GM12892 (cell line): ENCODE measurements at places on chromosomes 13 and 19.

GRCh38 chr13:89372193-89372592 lies 1701.0 kb downstream of the SLITRK5 start:
- DNase-seq = no peak

DNA sequence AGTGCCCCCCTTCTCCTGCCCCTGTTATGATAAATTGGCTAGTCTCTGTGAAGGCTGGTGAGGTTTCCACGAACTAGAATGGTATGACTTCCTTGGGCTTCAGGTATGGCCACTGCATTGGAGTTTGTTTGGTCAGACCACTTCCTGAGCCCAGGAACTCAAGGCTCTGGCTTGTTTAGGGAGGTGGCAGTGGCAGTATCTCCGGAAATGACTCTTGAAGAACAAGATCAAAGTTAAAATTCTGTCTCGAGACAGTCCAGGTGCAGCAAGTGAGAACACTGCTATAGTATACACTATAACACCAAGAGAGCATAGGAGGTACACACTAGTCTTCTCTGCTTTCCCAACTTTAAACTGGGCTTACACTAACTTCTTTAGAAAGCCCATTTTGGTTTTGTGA lies 309.1 kb downstream of the KLF12 start:
- no peak for DNase-seq

DNA sequence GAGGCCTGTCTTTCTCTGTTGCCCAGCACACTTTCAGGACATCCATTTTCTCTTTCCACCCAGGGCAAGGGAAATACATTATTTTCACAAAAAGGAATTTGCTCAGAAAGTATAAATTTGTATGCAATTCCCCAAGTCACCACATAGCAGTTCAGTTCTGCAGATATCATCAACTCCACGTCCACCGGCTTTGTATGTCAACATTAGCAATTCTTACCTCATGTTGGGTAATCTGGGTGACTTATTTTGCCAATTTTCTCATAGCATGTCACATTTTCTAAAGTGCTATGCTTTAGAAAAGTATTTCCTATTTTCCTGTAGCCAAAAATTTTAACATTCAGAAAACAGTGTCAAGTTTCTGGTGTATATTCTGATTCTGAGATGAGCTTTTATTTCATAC lies 501.8 kb downstream of the EFNB2 start:
- DNase-seq = no peak

DNA sequence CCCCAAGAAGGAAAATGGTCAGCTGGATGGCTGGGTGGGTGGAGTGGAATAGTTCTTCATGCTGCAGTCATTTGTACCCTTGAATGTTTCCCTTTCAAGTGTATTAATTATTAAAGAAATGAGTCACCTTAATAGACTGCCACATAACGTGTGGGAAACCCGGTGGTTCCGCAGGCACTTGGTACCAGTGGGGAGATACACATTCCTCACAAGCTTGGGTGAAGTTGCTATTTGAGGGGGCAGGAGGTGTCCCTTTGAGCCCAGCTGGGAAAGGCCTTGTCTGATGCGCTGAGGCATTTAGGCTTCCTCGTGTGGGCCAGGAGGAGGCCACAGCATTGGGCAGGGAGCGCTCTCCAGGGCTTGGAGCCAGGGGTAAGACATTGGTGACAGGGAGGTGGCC lies 57.7 kb downstream of the ATP8A2 start:
- no peak for DNase-seq

DNA sequence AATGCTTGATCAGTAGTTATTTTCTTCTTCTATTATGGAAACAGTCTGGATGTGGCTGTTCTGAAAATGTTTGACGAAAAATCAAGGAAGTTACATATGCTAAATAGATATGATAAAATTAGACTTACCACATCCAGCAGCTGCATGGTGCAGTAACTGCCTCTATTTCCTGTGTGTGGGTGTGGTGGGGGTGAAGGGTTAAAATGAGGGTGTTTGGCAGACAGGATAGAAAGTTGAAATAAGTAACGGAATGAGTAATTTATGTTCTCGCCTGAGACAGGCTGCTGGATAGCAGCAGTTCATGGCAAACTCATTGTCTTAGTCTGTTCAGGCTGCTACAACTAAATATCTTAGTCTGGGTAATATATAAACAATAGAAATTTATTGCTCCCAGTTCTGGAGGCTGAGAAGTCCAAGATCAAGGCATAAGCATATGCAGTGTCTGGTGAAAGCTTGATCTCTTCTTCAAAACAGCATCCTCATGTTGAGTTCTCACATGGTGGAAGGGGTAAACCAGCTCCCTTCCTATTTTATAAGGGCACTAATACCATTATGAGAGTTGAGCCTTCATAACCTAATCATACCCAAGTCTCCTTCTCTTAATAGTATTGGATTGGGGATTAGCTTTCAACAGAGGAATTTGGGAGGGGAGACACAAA lies 1248.9 kb downstream of the SLITRK5 start:
- no peak for DNase-seq

GRCh38 chr13:28489524-28489931 lies 5.4 kb downstream of the FLT1 start:
- DNase-seq = no peak

DNA sequence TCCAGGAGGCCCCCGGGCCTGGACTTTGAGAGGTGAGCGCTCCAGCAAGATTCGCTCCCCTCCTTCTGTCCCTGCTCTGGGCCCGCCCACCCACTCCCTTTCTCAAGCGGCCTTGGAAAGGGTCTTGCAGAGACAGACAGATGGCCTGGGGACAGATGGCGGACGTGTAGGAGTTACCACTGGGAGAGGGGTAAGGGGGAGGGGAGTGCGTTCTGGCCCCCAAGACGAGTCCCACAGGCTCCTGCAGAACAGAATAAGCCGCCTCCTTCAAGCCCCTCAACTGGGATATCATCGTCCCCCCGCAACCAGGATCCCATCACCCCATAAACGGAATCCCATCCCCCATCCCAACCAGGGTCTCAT lies 3.6 kb upstream of the TNFAIP8L1 start:
- no peak for DNase-seq

GRCh38 chr13:52128714-52129700 lies at the start of gene NEK5:
Gene NEK5 (minus strand): TSS chr13:52129073. CDS start chr13:52127482, 1,591 bp downstream.
- peak; percentile 52 for DNase-seq

- no peak for DNase-seq
Observed at GRCh38 chr19:8214802-8215201, 5.6 kb downstream of the CERS4 start.

- no peak for DNase-seq
Observed at GRCh38 chr19:38036707-38037611, 130.0 kb downstream of the SIPA1L3 start.

DNA sequence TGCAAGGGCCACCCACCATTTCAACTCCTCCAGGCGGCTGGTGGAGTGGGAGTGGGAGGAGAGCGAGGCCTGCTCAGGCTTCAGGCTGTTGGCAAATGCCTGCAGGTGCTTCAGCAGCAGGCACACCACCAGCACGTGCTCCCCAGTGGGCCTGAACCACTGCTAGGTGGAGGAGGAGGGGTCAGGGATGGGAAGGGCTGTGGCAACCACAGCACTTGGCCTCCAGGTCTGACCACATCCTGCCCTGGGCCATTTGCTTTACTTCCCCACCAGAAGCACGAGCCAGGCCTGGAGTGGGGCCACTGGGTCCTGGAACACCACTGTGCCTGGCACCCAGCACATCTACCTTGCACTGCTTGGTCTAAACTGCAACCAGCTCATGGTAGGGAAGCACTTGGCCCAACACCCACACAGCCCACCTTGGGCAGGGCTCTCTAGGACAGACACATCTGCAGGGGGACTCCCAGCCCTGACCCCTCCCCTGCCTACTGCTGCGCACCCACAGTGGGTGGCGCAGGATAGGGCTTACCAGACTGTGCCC lies 26.2 kb downstream of the TUBA3C start:
- no peak for DNase-seq

DNA sequence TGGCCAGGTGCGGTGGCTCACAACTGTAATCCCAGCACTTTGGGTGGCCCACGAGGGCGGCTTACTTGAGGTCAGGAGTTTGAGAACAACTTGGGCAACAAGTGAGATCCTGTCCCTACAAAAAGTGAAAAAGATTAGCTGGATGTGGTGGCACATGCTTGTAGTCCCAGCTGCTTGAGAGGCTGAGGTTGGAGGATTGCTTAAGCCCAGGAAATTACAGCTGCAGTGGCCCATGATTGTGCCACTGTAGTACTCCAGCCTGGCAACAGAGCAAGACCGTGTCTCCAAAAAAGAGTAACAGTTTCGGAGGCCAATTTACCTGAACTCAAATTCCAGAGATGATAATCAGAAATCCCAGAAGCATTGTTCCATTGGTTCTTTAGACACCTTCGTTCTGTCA lies 4.4 kb downstream of the ZNF473 start:
- no peak for DNase-seq

DNA sequence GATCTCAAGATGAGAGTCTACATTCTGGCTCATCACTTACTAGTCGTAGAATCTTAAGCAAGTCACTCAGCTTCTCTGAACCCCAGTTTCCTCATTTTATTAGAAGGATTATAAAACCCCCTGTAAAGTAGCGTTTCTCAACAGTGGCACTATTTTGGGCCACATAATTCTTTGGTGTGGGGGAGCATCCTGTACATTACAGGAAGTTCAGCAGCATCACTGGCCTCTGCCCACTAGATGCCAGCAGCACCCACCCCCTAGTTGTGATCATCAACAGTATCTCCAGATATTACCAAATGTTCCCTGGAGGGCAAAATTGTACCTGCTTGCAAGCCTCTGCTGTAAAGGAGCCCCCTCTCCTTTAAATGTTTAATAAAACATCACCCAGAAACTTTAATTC lies 22.6 kb downstream of the STARD13 start:
- no peak for DNase-seq

DNA sequence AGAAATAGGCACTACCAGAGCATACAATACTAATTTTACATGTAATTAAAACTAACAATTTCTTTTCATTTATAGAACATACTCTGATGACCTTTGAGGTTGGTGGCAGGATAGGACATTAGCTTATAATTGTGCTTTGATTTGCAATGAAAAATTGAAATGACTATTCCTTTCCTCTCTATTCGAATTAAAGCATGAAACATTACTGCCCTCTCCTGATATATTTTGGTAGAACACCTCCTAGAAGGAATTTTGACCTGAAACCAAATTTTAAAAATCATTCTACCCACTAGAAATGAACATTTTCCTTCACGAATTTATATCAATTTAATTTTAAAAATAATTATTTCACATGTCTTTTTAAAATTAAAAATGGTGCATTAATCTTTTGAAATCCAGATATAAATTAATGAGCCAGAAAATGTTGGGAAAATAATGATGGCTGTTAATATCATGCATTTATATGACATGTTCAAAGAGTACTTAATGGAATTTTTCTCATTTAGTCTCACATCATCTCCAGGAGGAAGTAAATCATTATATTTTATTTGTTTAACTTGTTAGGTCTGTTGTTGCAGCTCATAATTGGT lies 556.3 kb upstream of the ARGLU1 start:
- DNase-seq = no peak

DNA sequence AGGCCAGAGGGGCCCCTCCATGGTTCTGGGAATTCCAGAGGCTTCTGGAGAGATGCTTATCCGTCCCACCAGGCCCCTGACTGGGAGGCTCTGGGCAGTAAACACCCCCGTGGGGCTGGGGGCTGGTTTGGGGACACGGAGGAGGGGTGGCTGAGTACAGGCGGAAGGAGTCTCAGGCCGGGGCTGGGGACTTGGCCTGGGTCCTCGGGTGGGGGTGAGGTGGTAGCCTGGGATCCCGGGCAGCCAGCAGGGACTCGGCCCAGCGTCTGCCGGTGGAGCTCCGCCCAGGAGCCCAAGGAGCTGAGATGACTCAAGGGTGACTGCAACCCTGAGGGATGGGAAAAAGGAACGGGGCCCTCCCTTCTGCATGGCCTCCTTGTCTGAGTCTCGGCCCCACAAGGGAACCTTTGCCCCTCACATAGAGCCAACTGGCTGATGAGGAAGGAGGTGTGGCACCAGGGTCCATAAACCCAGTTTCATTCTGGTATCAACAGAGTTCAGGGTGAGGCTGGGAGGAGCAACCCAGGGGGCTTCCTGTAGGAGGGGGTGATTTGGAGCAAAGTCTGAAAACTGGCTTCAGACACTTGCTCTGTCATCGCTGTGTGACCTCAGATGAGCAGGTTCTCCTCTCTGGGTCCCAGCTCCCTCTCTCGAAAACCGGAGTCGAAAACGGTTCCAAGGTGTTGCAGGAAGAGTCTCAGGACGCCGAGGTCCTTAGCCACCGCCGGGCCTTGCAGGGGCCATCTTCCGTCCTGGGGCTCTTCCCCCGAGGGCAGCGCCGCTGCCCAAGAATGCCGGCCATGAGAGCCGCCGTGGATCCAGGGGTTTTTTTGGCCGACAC lies 809 bp downstream of the MISP start:
- no peak for DNase-seq

DNA sequence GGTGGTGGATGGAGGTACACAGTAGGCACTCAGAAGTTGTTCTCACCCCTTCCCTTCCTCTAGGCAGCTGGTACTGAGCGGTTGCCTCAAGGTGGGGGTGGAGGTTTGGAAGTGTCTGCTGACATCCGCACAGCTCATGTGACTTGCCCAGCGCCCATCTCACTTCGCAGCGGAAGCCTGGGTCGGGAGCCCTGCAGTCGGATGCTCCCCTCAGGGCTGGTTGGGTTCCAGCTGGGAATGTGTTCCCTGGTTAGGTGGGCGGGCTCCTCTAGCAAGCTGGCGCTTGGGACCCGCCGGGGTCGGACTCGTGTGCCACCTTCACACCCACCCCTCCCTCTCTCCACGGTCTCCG lies 10.2 kb downstream of the PPP1R37 start:
- DNase-seq = no peak

DNA sequence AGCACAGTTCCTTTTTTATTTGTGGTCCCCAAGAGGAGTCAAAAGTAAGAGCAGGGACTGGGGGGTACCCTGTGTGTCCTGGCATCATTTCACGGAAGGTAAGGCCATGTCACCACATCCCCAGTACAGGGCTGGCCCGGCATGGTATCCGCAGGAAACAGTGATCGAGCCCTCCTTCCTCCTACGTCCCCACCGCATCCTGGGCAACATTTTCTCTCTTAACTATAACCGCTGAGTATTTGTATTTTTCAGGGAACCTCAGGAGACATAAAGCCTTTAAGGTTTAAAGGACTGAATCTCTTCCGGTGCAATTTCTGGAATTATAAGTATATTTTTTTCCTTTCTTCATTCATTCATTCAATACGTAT lies 13.6 kb upstream of the LATS2 start:
- DNase-seq = no peak

DNA sequence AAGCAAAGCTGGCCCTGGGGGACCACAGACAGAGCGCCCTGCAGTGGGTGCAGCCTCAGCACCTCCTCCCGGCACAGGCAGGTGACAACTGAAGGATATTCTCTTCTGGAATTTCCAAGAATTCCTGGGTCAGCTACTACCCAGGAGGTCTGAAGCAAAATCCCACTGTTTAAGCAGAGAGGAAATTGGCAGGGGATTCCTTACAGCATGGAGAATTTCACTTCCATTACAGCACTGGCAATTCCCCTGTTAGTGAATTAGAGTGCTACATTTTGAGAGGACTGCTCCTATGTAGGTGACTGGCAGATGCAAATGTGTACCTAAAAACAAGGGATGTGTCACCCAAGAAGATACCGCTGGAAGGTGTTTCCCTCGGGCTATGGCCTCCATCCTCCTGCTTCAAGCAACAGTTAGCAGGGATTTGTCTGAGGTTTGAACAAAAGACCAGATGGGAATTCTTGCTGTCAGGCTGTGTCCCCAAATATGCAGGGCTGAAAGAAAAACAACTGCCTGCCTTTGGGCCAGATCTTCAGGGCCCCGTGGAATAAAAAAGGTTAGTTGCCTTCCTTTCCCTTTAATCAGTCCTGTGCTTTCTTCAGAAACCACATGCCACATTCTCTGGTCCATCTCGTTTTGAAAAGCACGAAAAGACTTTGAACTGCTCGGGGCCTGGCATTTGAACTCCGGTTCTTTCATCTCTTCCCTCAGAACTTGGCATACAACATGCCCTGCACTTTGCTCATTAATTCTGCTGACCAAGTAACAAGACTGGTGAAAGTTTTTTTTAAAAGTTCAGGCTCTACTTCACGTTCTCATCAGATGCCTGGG lies 296.4 kb downstream of the DNAJC15 start:
- DNase-seq = no peak
